ENCODE measurements at places on chromosomes 12 and 14.

- DNase-seq, result no peak
Measured at GRCh38 chr14:69226178-69226577, 33.8 kb upstream of the GALNT16 start.

GRCh38 chr14:78344290-78344689, 174.1 kb downstream of the NRXN3 start:
- DNase-seq, result no peak

GRCh38 chr12:93198086-93198485, 179.6 kb upstream of the NUDT4 start:
- DNase-seq, result no peak

DNA sequence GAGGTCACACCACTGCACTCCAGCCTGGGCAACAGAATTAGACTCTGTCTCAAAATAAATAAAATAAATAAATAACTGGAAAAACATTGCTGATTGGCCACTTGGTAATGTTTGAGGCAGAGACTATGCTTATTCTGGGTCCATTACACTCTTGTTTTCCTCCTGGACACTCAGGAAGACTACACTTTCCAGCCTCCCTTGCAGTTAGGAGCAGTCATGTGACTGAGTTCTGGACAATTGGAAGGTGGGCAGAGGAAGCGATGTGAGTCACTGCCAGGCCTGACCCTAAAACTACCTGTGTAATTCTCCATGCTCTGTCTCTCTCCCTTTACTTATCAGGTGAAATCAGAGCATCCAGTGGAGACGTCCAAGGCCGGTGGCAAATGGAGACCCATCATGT, 74.4 kb downstream of the VCPKMT start:
- no peak for DNase-seq

- no peak for DNase-seq
Measured at GRCh38 chr14:104559804-104560585, 19.6 kb upstream of the C14orf180 start.
